ENCODE measurements at places on chromosomes 2 and 18.

GRCh38 chr2:201233812-201234662 lies 26.3 kb upstream of the CASP8 start:
- DNase-seq: no peak

GRCh38 chr2:45860136-45861121 lies 209.0 kb downstream of the PRKCE start:
- no peak for DNase-seq

DNA sequence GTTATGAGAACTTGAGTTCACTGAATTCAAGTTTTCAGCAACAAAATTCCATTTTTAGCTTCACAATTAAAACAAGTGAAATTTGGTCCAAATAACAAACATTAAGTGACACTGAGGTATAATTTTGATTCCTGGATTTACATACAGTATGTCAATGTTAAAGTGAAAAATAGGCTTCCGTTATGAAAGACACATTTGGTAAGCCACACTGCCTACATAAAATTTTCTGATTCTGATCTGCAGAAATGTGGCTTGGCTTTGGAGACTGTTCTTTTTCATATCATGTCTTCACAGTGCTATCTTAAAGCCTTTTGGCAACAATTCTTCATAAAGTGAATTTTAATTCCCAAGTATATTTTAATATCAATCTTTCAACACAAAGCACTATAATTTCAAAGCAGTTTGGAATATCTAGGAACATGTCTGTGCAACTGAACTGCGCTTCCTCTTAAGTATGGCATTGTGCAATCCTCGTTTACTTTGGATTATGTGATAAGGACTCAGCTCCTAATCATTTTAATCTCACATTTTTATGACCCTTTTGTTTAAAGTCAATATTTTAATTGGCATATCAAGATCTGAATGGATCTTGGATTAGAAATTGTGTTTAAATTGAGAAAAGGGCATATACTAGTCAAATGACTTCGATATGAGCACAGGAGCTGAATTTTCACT lies 60.0 kb downstream of the RBMS1 start:
- no peak for DNase-seq

GRCh38 chr2:48551548-48551947 lies 21.6 kb downstream of the STON1 start:
- DNase-seq: no peak

Data from AG04450 (cell line).